ENCODE measurements at places on chromosomes 6 and 20. TPM values are rescaled to one million over a fixed set of nuclear protein-coding genes. Genes with fewer than 3 reads are reported as not detected.

ECT2L gene
- not detected for total RNA-seq

PRICKLE4 gene
- total RNA-seq, result not detected

- no peak for DNase-seq
Measured at GRCh38 chr6:140441256-140441655, 1066.8 kb upstream of the CITED2 start.

DNA sequence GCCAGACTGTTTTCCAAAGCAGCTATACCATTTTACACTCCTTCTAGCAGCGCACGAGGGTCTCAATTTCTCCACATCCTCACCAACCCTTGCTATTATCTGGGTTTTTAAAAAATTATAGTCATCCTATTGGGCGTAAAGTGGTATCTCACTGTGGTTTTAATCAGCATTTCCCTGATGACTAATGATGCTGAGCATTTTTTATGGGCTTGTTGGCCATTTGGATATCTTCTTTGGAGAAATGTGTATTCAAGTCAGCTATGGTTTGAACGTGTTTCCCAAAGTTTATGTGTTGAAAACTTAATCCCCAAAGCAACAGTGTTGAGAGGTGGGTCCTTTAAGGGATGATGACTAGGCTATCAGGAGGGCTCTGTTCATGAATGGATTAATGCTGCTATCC is 6.7 kb downstream of the MCUR1 start:
- DNase-seq, result no peak

DNA sequence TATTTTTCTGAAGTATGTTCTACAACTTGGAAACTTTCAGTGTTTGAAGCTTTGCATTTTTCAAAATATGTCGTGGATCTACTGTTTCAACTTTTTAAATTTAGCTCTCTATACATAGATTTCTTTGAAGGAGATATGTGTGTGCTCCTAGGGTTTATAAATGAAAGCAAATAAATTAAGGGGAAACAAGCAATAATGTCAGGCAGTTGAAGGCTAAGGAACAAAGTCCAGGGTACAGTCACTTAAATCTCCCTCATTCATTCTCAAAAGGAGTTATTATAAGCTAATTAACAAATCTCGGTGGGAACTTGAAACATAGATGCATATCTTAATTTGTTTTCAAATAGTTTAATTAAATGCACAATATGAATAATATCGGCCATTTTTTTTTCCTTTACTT is 79.4 kb downstream of the SAMD5 start:
- no peak for DNase-seq

DNA sequence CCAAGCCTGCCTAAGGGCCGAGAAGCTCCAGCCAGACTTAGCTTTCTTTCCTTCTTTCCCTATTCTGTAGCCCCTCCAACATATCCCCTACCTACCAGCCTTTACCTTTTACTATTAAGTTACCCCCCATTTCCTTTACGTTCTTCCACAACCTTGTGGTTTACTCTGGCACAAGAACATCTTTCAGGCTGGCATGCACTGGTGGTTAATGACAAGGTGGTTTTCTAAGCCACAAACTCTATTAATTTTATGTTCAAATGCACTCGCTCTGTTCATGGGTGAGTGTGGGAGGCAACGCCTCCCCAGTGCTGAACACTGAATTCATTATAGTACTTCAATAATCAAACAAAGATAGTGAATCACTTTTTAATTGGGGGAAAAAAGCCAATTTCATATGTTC is 64.4 kb downstream of the TRERF1 start:
- no peak for DNase-seq

Data from activated naive CD8-positive, alpha-beta T cell treated with anti-CD3 and anti-CD28 coated beads, Interleukin-2, amount 10 ng/mL, durations not matched to agents 7 days and 5 days (primary cell).